Brain microvascular endothelial cell (primary cell): ENCODE measurements at places on chromosomes 3 and 15.
A peak's percentile ranks its signal among the peaks of the same experiment; 100 is the strongest.

DNA sequence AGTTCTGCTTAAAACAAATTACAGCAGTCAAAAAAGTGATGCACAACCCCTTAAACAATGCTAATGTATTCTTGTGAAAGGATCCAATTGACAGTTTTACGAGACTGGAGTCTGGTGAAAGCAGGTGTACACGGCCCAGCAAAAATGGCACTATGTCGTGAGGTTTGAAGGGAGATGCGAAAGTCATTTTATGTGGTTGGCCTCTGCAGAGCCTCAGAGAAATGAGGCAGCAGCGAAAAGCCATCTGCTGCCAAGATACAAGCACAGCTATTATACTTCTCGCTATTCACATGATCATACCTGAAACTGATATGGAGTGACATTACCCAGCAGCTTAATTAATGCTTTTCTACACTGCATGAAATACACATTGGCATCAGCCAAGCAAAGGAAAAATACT, 36.4 kb downstream of the MECOM start:
- DNase-seq, result no peak

GRCh38 chr15:80309769-80310384, 57.9 kb upstream of the CTXND1 start:
- no peak for DNase-seq

GRCh38 chr3:13022348-13023234, 50.6 kb downstream of the IQSEC1 start:
- DNase-seq, result peak; percentile 80

GRCh38 chr3:58157700-58158099, 53.1 kb downstream of the DNASE1L3 start:
- DNase-seq, result no peak

DNA sequence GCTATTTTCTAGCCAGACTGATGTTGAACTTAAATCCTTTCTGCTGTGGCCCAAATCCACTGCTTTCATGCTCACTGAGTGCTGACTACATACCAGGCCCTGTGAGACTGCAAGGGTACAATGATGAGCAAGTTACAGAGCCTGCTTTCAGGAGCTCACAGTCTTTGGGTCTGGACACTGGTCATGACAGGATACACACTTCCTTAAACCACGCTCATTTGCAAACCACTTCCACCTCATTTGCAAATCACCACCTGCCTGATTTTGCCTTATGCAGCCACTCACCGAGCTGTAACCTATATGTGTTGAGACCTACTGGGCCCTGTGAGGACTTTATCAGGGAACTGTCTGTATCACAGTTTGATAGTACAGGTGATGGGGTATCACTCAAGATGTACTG, 50.2 kb upstream of the LRRC58 start:
- DNase-seq, result no peak

DNA sequence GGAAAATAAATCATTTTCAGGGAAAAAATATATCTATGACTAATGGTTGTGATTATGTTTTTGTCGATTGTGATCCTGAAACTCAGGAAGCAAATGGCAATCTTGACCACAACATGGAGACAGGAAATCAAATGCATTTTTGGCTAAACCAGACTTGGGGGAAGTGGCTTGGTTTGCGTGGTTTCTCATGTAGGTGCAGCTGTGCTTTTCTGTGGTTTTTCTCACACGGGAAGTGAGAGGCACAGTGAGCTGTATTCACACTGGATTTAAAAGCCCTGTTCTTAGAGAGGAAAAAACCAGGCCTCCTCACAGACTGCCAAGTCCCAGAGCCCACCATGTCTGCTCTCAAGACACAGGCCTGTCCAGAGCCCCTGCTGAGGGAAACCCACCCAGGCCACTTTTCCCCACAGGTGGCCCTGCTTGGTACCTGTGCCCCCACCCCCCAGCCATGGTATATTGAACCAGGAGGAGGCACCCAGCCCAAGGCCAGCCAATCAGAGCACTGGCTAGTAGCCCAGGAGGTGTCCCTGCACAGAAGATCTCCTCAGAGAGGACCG, 46.1 kb downstream of the BTD start:
- peak; percentile 97 for DNase-seq

- DNase-seq, result no peak
These were observed 10.2 kb downstream of the IGDCC4 start for GRCh38 chr15:65412556-65412955.
